ENCODE measurements at places on chromosomes 3 and 15.

DNA sequence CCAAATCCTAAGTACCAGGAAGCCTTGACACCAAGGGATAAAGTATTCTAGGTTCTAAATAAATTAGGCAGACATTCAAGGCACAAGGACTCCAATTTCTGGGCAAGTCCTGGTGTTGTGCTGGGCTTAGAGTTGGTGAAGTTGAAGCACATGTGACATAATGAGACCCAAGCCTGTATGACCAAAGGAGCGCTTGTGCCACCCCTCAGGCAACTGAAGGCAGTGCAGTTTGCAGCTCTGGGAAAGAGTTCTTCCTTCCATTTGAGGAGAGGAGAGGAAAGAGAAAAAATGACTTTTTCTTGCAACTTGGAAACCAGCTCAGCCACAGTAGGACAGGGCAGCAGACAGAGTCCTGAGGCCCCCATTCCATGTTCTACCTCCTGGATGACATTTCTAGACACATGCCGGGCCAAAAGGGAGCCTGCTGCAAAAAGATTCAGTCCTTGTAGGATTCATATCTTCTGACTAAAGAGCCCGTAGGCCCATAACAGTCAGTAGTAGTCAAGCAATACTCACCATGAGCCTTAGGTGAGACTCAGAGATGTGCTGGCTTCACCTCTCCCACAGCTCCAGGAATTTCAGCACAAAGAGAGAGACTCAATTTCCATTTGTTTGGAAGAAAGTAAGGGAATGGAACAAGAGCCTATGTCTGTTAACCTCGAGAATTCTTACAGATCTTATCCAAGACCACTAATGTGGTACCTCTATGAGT is 588.8 kb upstream of the BCHE start:
- DNase-seq: no peak

- no peak for DNase-seq
Measured at GRCh38 chr3:45566196-45566595, 28.4 kb upstream of the LIMD1 start.

GRCh38 chr3:97957617-97958311 is 14.5 kb downstream of the RIOX2 start:
- DNase-seq: peak; percentile 79

DNA sequence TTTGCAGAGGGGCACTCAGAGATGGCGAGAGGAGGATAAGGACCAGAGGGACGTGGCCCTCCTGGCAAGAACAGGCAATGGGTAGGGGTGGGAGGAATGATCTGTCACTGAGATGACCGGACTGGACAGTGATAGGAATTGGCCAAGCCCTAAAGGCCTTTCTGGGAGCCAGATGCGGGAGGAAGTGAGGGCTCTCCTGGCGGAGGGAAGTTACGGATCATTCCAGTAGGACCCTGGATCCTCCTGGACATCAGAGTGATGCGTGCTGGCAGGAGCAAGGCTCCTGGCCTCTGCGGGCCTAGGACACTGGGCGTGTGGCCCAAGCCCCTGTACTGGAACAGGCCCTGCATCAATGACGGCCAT is 23.4 kb downstream of the KIF7 start:
- no peak for DNase-seq

GRCh38 chr3:114378760-114379159 is 84.9 kb downstream of the TIGIT start:
- DNase-seq: no peak

GRCh38 chr3:12273045-12273695 is 15.7 kb upstream of the PPARG start:
- DNase-seq: no peak

DNA sequence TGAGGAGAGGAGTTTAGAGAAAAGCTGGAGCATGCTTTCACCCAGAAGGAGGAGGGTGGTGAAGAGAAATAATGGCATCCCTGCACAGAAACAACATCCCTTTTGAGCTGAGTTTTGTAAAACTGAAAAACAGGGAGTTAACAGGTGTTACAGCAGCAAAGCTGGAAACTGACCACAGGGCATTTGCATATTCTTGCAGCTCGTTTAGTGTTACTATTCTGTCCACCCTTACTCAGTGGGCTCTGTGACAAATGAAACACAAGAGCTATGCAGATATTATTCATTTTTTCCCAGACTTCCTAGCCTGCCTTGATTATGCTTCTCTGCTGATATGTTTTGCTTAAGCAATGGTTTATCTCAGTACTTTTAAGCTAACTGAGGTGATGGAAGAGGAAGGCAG is 272.0 kb downstream of the NEK10 start:
- no peak for DNase-seq

DNA sequence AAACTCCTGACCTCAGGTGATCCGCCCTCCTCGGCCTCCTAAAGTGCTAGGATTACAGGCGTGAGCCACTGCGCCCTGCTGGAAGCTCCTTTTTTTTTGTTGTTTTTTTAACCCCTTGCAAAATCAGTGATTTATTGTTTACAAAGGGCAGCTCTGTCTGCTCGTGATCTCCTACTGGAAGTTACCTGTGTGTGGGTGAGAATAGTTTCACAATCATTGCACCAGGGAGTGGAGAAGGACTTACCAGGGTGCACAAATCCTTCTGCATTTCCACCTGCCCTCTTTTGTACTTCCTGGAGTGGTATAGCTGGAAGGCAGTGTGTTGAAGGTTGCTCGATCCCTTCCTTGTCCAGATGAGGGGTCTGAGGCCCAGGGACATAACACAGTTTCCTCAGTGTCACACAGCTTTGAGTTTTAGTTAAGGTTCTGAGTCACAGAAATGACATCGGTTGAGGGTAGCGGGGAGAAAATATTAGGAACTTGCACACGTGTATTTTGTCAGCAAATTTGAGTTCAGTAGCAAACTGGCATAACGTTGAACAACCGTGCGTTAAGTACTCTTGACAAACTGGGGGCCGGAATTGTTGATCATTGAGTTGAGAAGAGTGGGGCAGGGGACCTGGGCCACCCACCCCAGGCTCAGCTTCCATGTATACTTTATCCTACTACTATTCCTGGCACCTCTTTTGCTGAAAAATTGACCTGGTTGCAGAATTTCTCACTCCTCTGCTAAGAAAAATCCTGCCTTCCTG is 11.3 kb upstream of the TRAK1 start:
- no peak for DNase-seq

GRCh38 chr15:41630616-41631217 is 29.5 kb upstream of the MGA start:
- no peak for DNase-seq

GRCh38 chr3:197482001-197482400 is 73.8 kb downstream of the BDH1 start:
- DNase-seq: no peak

DNA sequence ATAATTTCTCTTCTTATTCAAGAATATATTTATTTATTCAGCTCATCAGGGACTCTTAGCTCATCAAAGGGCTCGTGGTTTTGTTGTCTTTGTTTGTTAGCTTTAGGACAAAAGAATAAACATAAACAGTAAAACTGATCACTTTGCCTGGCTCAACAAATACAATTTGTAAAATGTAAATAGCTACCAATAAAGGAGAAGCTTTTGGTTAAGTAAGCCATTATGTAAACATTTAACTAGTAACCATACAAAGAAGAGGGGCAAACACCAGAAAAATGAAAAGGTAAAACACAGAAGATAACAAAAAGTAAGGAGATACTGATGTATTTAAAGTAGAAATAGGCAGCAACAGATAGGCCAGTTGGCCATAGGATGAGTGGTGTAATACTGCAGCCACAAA is 761.7 kb downstream of the ROBO1 start:
- DNase-seq: no peak
